ENCODE measurements at places on chromosomes 3 and 15.

DNA sequence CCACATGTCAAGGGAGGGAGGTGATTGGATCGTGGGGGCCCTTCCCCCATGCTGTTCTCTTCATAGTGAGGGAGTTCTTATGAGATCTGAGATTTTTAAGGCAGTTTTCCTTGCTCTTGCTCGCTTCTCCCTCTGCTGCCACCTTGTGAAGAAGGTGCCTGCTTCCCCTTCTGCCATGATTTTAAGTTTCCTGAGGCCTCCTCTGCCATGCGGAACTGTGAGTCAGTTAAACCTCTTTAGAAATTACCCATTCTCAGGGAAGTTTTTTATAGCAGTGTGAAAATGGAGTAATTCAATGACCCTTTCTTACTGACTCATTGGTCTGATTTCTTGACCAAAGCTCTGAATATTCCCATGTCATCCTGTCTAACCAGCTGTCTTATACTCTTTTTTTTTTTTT lies 484.4 kb upstream of the TPRG1 start:
- no peak for DNase-seq

- DNase-seq: no peak
Observed at GRCh38 chr3:130783629-130784028, 37.0 kb upstream of the PIK3R4 start.

DNA sequence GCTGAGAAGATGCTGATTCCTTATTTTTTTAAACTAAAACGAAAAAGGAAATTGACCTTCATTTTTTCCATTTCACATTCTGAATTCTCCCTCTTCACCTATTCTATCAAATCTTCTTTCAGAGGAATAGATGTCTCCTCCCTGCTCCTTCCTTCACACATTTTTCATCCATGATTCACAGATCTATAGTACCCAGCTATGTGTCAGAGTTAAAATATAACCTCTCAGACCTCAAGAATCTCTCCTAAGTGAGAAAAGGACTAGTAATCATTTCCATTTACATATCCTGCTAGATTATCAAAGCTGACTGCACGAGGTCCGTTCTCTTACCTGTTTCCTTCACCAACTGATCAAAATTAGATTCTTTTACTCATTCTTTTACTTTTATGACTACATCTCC lies 1297.6 kb upstream of the ALCAM start:
- DNase-seq: no peak

GRCh38 chr3:106006571-106006970 lies 137.8 kb upstream of the CBLB start:
- no peak for DNase-seq

DNA sequence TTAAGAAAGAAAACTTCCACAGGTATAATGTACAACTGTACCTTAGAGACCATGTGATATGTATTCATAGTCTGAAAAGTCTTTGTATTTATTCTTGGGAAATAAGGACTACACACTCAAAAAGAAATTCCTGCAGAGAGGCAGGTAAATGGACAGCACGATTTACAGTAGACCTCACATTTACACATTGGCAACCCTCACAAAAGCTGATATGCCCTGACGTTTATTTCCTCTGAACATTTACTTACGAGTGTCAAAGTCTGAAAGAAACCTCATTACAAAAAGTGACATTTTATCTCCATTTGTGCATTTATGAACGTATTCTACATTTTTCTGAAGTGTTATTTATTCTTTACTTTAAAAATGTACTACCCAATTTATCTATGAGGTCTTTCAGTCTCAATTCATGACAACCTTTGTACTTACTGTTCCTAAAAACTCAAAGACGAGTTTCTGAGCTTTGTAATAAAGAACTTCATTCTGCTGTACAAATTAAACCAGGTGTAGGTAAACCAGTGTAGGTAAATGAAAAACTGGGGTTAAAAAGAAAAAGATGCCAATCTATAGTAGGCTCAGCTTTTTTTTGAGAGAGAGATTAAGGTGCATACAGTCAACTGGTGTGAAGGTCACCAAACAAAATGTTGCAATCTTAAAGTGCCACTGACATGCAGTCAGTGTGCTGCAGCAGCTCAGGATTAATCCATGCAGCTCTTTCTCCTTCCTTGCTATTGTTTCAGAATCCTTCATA lies 44.3 kb downstream of the THRB start:
- DNase-seq: no peak

DNA sequence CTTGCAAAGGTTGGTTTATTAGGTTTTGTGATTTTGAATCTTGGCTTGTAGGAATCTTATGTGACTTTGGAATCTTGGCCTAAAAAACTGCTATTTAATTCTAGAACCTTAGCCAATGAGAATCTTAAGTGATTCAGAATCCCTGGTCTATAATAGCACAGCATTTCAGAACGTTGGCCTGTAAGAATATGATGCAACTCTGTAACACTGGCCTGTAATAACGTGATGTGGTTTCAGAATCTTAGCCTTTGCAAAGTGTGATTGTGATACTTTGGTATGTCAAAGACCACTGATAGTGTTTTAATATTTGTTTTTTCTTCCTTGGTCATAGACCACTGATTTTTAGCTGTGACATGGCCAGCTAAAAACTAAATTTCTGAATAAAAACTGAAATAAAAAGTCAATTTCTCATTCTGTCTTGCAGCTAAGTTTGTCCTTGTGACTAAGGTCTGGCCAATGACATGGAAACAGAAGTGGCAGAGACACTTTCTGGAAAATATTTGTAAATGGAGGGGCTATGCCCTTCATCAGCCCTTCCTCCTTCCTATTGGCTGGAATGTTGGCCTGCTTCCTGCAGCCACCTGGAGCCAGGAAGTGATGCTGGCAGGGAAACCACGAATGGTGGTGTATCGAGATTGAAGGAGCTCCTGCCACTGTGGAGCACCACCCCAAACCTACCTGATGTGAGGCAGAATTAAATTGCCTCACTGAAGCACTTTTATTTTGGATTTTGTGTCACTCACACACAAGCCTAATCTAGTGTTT lies 42.3 kb upstream of the CORO2B start:
- DNase-seq: no peak

DNA sequence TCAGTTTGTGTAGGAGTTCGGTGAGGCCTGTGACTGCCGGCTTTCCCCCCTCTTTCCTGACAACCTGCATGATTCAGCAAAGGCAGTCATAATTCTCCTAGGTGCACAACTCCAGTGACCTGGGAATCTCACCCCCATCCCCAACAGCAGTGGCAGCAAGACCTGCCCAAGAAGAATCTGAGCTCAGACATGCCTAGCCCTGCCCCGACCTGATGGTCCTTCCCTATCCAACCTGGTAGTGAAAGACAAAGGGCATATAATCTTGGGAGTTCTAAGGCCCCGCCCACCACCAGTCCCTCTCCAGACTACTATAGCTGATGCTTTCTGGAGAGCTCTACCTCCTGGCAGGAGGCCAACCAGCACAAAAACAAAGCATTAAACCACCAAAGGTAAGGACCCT lies 44.2 kb upstream of the ZBED2 start:
- no peak for DNase-seq

DNA sequence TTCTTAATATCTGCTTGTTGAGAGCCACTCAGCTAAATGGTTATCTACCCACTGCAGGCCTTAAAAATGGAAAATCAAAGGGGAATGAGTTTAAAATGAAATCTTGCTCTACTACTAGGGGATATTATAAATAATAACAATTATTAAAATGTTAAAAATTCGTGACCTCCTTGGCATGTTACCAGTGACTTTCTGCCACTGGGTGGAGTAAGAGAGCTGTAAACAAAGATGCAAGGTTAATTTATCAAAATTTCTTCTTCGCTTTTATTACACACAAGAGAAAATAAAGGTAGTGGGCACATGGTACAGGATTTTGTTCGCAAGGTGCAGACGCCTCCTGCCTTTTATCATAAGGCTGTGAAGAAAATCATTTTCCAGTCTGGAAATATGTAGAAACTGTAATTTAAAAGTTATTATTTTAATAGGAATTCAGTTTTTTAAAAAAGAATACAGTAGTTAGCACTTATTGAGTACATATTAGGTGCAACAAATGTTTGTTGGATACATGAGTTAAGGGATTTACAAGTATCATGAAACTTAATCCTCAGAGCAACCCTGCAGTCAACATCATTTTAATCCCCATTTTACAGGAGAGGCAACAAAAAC lies 272.6 kb downstream of the SUCLG2 start:
- no peak for DNase-seq

DNA sequence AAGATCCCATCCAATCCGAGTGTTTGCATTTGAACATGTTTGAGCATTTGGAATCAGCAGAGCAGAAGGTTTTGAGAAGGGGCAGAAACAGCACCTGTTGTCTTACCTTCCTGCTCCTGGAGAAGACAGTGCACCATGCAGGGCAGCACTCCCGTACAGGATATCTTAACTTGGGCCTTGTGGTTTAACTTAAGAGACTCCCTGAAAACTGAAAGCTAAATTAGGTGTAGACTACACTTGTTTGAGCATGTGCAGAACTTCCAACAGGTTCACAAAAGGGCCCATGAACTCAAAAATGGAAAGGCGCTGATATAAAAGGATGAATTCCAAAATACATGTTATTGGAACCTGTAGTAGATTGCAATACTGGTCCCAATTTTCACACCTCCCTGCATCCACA lies 175.4 kb upstream of the PRICKLE2 start:
- no peak for DNase-seq

DNA sequence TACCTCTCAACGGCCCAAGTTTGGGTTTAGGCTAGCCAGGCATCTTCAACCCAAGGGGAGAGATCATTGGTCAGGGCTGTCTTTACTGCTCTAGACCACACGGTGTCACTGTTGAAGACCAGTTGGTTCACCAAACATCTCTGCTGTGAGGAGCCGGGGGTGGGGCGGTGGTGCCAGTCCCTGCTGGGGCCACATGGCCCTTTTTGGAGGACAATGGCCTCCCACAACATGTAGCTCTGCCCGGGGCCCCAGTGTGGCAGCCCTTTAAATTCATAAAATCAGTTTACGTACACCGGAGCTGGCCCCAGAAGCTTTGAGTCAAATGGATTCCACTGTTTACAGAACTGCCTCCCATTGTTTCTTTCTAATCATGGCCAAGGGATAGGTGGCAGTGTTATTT lies 19.1 kb upstream of the TM4SF18 start:
- no peak for DNase-seq

DNA sequence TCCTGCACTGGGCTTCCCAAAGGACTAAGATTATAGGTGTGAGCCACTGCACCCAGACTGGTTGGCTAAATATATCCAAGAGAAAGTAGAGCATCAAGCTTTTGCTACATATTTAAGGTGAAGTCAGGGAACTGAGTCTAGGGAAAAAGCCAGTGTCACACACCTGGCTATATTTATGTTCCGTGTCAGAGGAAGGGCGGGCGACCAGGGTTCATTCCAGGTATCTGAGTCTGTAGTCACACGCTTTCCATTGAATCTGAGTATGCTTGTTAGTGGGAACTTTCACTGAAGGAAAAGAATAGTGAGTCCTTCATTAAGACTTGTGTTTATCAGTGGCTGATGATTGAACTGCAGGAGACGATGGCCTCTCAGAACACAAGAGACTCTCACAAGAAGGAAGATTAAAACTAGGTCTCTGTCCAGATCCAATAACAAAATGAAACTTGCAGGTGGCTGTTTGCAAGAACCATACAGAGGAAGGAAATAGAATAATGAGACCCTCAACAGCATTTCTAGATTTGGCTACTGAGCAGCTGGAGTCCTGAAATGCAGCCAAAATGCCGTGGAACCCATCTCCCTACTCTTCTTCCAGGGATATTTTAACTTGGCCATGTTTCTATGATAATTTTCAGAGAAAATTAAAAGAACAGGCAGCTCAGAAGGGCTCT lies 276.3 kb downstream of the THSD4 start:
- no peak for DNase-seq

GRCh38 chr15:73504885-73505284 lies 61.9 kb downstream of the REC114 start:
- no peak for DNase-seq

GRCh38 chr3:164064298-164064697 lies 1014.0 kb downstream of the SI start:
- DNase-seq: no peak

- DNase-seq: no peak
Observed at GRCh38 chr15:98035577-98036010, 75.1 kb downstream of the ARRDC4 start.

GRCh38 chr15:92006186-92007028 lies 152.9 kb downstream of the SLCO3A1 start:
- DNase-seq: no peak

DNA sequence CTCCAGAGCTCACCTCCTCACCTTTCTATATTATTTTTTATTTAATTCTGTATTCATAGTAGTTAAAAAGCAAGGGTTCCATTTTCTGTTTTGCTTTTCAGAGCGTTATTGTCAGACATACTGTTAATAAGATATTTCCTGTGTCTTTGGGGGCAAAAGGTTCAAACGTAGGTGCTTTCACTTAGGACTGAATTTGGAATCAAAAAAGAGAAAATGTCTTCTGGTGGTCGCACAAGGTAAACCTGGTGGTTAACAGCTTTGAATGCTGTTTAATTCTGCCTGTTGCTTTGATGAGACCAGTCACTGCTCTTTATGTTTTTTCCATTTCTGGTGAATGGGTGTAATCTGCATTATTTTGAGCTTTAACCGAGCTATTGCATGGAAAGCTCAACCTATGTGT lies 212.5 kb downstream of the TCF12 start:
- no peak for DNase-seq

GRCh38 chr3:72492240-72492639 lies 356.0 kb downstream of the SHQ1 start:
- DNase-seq: no peak

- DNase-seq: no peak
Observed at GRCh38 chr15:46556010-46556409, 921.2 kb downstream of the SQOR start.

DNA sequence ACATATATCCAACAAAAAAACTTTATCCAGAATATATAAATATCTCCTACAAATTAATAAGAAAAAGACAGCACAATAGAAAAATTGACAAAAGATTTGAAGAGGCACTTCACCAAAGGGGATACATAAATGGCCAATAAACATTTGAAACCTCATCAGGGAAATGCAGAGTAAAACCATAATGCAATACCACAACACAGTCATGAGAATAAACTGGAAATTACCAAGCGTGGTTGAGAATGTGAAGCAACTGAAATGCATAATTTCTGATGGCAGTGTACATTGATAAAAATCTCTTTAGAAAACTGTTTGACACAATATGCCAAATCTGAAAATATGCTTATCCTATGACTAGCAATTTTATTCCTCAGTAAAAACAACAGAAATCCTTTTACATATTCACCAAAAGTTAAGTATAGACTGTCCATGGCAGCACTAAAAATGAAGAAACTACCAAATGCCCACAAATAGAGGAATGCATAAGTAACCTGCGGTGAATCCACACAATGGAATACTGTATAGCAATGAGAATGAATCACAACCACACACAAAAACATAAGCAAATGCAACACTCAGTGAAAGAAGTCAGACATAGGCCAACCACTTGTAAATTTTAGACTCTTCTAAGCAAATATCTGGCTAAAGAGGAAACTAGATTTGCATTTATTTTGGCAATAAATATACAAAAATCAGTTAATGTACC lies 7.9 kb downstream of the LYZL4 start:
- no peak for DNase-seq

All from mesothelial cell of epicardium (in vitro differentiated cells).